Astrocyte of the spinal cord (primary cell): ENCODE measurements at places on chromosomes 7 and 10.

- peak; percentile 36 for DNase-seq
Observed at GRCh38 chr7:47710201-47710935, 128.5 kb upstream of the TNS3 start.

DNA sequence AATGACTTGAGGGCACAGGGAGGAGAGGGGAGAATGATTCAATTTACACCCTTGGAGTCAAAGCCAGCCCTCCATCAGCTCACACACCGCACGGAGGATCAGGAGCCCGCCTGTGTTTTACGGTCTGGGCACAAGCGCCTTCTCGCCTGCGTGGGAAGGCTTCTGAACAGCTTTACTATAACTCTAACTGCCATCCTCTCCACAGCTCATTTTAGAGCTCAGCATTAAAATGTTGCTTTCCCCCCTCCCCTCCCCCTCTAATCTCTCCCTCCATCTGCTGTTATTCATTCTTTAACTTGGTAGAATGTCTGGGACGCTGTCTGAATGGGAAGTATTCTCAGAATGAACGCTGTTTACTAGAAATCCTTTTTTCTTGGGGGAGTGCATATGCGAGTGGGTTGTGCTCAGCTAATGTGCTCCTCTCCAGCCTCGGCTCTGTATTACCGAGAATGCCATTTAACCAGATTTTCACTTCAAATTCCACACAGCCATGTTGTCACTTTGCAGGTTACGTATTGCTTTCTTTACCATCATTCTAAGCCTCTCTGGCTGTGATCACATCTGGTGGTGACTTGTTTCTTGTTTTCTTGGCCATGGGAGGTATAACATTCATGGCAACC lies 140.1 kb downstream of the GFRA1 start:
- DNase-seq: no peak

DNA sequence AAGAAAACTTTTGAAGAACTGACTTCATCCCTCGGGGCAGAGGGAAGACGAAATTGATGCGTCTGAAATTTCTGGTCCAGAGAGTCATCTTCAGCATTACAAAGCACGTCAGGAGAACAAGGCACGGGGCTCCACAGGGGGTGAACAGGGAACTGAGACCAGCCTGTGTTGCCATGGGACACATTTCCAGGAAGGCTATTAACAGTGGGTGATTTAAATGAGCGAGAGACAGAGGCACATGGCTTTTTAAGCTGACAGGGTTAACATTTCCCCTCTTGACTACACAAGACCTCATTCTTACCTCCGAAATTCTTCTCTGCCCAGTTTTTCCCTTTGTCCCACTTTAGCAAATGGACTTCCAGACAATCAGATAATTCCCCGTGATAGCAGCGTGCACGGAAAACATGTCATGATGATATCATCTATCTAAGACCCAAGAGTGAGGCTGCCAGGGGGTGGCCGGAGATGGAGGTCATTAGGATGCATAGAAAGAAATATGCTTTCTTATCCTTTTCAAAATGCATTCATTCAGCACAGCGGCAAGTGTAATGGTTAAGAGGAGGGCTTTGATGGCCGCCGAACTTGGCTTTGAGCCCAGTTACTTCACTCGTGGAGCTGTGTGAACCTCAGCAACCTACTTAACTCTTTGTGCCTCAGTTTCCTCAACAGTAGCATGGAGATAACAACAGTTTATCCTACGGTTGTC lies 248.0 kb downstream of the PRPF18 start:
- DNase-seq: peak; percentile 78

GRCh38 chr7:46756996-46757395 lies 824.9 kb downstream of the TNS3 start:
- DNase-seq: no peak

DNA sequence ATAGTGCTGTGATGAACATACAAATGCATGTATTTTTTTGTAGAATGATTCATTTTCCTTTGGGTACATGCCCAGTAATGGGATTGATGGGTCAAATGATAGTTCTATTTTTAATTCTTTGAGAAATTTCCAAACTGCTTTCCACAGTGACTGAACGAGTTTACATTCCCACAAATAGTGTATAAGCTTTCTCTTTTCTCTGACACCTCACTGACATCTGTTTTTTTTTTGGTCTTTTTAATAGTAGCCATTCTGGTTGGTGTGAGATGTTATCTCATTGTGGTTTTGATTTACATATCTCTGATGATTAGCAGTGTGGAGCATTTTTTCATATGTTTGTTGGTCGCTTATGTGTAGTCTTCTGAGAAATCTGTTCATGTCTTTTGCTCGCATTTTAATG lies 195.0 kb upstream of the AGK start:
- no peak for DNase-seq

GRCh38 chr7:157612009-157612663 lies 275.3 kb downstream of the DNAJB6 start:
- no peak for DNase-seq

DNA sequence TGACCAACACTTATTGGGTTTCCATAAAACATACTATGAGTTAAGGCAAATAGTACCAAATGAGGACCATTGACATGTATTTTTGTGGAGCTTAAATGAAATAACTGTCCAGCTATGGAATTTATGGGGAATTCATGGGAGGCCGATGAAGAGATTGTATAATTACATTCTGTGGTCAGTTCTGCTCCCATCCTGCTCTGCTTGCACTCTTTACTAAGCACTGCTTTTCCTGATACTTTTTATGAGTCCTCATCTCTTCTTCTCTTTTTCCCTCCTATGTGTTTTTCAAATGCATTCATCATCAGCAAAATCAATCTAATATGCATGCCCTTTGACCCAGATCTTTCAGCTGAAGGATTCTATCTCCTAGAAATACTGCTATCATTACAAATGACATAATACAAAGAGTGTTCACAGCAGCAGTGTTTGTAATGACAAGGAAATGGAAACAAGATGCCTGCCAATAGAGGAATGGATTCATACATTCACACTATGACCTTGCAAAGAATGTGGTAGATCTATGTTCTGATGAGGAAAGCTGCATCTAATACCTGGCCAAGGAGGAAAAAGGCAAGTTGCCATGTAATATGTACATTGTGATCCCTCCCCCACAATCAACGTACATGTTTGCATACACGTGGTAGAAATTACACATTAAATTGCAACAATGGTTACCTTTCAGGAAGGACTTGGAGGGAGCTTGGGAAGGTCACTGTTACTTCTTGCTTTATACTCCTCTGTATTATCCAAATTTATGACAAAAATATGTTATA lies 73.9 kb downstream of the PCGF5 start:
- DNase-seq: no peak

DNA sequence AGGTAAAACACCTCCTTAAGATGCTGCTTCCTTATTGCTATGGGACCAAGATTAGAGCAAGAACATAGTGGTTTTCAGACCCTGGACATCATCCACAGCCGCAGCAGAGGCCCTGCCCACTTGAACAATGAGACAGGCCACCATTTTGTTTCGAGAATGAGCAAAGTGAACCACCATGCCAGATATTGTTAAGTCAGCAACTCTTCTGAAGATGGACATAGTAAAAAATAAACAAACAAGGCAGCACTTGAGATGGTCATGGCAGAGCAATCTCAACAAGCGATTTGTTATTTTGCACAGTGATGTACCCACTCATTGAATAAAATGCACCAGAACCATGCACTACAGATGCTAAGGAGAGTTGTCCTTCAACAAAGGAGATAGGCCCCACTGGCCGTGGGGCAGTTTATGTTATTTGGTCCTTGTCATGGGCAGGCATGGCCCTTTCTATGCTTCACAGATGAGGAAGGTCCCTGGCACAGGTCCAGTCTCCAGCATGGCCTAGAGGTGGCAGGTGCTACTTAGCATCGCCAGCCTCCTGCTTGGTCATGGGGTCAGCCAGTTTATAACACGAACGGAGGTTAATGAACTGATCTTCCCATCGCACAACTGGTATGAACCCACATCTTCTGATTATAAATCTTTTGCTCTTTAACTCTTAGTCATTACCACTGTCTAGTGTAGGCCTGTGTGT lies 44.1 kb downstream of the IKZF1 start:
- DNase-seq: no peak

DNA sequence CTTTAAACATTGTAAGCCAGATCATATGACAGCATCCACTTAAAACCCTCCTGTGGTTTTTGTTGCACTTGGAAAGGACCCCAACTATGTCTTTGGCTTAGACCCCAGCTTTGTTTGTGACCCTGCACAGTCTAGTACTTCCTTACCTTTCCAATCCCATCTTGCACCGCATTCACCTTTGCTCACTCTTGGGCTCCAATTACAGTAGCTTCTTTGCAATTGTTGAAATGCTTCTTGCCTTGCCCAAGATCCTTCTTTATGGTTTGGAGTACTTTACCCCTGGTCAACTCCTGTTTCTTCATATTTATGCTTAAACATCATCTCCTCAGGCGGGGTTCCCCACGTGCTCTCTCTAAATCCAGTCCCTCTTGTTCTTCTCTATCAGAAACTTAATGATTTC lies 162.6 kb downstream of the PTEN start:
- DNase-seq: peak; percentile 21

DNA sequence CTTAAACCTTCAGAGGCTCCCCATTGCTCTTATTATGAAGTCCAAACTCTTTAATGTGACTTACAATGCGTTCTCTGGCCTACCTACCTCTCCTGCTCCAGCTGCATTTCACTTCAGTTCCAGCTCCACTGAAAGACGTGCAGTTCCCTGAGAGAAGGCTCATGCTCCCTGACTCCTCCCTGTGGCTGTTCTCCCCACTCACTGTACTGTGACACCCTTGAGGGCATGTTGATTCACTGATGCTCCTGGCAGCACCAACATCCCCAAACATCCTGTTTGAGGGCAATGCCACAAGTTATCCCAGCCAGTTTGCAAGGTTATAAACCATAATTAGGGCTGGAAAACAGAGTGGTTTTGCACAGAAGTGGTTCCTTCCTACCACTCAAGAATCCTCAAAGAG lies 111.2 kb downstream of the LSM5 start:
- DNase-seq: no peak

DNA sequence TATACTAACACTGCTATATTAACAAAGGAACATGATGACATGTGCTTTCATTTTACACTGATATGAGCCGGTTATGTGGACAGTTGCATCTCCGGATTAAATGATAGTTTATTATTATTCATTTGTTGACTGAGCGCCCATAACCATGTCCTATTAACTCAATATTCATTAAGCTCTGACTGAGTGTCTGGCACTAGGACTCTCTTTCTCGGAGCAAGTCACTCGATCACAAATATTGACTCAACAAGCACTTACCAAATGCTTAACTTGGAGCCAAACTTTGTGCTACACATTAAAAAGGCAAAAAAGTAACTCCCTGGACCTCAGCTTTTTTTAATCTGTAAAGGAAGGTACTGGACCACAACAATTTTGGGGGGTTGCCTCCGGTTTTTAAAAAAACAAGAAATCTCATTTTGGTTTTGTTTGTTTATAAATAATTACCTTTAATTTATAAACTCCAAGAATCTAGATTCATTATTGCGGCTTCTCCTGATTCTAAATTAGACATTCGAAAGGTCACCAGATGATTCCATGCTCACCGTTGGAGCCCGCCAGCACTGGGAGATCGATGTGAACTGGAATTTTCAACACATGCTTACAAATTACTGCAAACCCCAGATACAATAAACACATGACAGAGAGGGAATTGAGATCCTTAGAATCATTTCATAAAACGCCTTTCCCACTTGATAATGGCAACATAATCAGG lies 8.9 kb upstream of the LYZL1 start:
- DNase-seq: no peak

GRCh38 chr7:149293946-149294633 lies 32.1 kb downstream of the ZNF783 start:
- no peak for DNase-seq
